T-helper 9 cell (primary cell): ENCODE measurements at places on chromosomes 11 and 22.

DNA sequence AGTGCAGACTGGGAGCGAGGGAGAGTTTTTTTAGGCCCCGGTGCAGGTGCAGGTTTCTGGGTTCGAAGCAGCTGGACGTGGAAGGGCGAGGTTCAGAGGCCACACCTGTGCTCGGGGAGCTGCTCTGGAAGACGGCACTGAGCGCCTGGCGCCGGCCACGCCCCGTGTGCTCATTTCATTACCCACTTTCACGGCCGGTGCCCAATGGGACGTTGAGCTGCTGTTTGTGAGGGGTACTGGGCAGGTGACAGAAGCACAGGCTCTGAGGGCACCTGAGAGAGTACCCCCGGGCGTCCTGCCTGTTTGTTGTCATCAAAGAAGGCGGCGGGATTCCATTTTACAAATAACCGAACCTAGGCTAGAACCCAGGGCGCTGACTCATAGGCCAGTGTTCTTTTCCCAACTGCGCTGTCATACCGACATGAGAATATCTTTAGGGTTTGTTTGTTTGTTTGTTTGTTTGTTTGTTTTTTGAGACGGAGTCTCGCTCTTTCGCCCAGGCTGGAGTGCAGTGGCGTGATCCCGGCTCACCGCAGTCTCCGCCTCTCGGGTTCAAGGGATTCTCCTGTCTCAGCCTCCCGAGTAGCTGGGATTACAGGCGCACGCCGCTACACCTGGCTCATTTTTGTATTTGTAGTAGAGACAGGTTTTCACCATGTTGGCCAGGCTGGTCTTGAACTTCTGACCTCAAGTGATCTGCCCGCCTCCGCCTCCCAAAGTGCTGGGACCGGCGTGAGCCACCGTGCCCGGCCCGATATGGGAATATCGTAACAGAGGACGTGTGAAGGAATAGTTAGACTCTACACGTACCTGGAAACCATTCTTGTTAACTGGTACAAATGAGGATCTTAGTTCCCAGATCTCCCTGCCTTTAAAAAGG lies 16.6 kb upstream of the SPTBN2 start:
- peak; percentile 16 for DNase-seq

DNA sequence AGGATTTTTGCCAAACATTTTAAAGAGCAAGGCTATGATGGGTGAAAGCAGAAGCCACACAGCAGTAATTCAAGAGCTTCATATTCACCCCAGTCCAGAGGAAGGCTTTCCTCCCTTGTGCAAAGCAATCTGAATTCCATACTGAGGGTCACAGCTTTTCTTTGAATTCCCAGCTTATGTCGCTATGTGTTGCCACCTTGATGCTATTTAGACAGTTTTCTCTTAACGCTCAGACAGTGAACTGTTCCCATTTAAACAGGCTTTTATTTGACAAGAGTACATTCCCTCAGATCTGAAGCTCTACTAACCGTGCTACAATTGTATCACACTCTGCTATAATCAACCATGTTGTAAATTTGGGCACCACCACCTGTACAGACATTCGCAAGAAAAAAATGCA lies 279.7 kb downstream of the CADM1 start:
- no peak for DNase-seq

GRCh38 chr11:20045098-20045688 lies 115.1 kb downstream of the DBX1 start:
- DNase-seq = no peak

DNA sequence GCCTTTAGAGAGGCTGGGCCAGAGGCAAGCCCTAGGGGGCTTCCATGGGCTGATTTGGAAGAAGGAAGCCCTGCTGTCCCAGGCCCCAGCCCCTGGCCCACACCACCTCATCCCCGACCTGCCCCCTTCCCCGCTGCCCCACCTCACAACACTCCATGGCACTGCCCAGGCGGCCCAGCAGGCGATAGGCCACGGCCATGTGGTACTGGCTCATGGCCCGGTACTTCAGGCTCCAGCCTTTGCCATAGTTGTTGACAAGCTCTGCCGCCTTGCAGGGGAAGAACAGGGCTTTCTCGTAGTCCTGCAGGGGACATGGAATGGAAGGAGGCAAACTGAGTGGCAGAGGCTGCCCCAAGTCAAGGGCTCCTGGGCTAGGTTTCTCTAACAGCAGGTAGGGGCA lies 6.4 kb downstream of the RAPSN start:
- no peak for DNase-seq

- no peak for DNase-seq
Measured at GRCh38 chr22:42645341-42645937, 3.8 kb downstream of the CYB5R3 start.
